ENCODE measurements at places on chromosomes 16 and 17. TPM values are rescaled to one million over a fixed set of nuclear protein-coding genes. Genes with fewer than 3 reads are reported as not detected.

PHOSPHO1 gene
- total RNA-seq, result 1.1 TPM

TBC1D3D gene
- not detected for total RNA-seq

ARHGAP44 gene
- total RNA-seq, result 3.6 TPM

CDK5R1 gene
- 3.4 TPM for total RNA-seq

GGT6 gene
- total RNA-seq, result 0.08 TPM

All from A549 treated with DMSO at 1 μM for 4 hours (cell line).